Heart left ventricle (tissue), 16 donors: ENCODE measurements at places on chromosomes 11 and 22. TPM values are rescaled to one million over a fixed set of nuclear protein-coding genes. Genes with fewer than 3 reads are reported as not detected.

- no peak for DNase-seq
Measured at GRCh38 chr11:6705905-6706535, 22.9 kb upstream of the MRPL17 start.

MMP7 gene
- total RNA-seq, result not detected

DNA sequence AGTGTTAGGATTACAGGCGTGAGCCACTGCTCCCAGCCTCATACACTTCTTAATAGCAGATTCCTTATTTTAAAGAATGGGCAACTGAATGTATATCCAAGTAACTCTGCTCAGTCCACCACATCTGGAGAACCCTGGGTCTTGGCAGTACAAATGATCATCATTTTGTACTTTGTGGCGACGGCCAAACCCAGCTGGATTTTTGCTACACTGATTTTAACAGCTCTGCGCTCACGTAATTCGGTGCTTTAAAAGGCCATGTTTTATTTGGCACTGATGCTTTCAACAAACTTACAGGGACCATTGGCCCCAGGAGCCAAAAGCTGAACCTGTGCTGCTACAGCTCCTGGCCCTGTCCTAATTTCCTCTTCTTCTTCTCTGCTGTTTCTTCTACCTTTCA is 60.8 kb upstream of the PDE3B start:
- DNase-seq, result peak; percentile 29

GSTT2B gene
- total RNA-seq, result 15.5 TPM

C11orf97 gene
- total RNA-seq, result not detected

- no peak for DNase-seq
Measured at GRCh38 chr11:76768088-76768908, 14.9 kb upstream of the TSKU start.

- no peak for DNase-seq
Measured at GRCh38 chr11:134801570-134801969, 389.5 kb upstream of the B3GAT1 start.

DNA sequence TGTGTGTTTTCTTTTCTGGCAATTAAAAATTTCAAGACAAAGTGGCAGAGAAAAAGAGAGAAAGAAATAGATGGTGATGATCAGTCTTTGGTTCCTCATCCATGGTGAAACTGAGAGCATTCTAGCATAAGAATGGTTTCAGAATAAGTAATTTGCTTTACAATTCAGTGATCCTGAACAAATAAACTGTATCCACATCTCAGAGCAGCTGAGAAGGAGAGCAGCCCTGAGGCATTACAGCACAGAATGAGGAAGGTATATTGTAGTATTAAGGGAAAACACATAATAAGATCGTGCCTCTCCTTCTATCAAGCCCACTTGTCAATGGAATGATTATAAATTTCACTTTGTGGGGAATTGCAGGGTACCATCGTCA is 17.4 kb downstream of the LUZP2 start:
- DNase-seq, result no peak

NLRP14 gene
- total RNA-seq, result not detected

C1QTNF5 gene
- 23.4 TPM for total RNA-seq

- no peak for DNase-seq
Measured at GRCh38 chr11:13126430-13126829, 117.3 kb downstream of the RASSF10 start.
